ENCODE measurements at places on chromosomes 1 and 21.

- DNase-seq, result no peak
Measured at GRCh38 chr1:11053758-11054137, 6.1 kb downstream of the SRM start.

DNA sequence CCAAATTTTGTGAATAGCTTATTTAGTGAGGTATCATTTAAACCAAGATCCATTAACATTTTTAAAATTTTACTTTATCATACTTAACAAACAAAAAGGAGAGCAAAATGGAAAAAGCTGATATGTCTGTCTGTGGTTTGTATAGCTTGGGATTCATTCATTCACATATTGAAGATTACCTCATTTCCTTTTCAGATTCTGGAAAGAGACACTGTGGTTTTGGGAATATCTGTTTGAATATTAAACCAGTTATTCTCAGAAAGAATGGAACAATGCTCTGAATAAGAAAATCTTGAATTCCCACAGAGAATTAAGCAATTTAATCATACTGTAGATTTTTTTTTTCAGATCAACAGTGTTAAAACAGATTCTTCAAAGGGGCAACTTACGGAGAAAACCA lies 93.8 kb upstream of the PRDX6 start:
- DNase-seq, result no peak

GRCh38 chr1:177255411-177255810 lies 84.7 kb downstream of the BRINP2 start:
- no peak for DNase-seq

- DNase-seq, result no peak
Measured at GRCh38 chr1:24491577-24492360, 10.9 kb upstream of the RCAN3 start.

GRCh38 chr21:32994305-32994704 lies 31.4 kb upstream of the OLIG2 start:
- DNase-seq, result peak; percentile 18

DNA sequence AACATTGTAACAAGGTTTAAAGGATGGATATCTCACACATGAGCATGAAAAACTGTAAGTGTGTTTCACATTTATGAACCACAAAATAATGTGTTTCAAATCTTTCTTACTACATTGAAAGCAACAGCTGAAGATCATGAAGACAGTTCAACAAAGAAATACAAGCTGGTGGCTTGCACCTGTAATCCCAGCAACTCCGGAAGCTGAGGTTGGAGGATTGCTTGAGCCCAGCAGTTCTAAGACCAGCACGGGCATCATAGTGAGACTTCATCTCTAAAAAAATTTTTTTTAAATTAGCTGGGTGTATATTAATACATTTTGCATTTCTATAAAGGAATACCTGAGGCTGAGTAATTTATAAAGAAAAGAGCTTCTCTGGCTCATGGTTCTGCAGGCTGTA lies 27.1 kb upstream of the C1orf198 start:
- no peak for DNase-seq

DNA sequence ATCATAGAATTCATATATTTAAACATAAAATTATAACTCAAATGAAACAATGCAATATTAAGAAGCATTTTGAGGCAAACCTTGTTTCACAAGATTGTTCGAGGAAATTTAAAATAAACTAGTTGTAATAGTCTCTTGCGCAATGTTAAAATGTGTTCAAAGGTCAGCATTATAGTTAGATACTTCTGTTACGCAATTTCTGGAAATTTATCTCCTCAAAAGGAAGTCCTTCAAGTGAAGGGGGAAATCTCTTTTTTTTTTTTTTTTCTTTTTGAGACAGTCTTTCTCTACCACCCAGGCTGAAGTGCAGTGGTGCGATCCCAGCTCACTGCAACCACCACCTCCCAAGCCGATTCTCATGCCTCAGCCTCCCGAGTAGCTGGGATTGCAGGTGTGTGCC lies 52.1 kb downstream of the FMO4 start:
- DNase-seq, result no peak

GRCh38 chr1:32333251-32333963 lies 2.6 kb downstream of the MARCKSL1 start:
- no peak for DNase-seq

DNA sequence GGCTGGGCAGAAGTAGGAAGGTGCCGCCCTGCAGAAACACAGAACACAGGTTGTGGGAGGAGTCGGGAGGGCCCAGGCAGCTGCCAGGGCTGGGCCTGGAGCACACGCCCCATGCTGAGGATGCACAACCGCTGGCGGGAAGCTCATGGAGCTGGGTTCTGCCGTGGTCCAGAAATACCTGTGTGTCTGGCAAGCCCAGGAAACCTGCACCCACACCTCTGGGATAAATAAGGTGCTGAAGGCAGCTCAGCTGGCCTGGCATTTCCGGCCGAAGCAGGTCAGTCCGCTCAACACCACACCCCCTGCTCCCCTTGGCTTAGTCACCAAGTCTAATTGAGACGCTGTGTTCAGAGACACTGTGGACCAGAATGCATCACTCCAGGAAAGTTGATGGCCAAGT lies 32.1 kb downstream of the CTNNBIP1 start:
- DNase-seq, result no peak

DNA sequence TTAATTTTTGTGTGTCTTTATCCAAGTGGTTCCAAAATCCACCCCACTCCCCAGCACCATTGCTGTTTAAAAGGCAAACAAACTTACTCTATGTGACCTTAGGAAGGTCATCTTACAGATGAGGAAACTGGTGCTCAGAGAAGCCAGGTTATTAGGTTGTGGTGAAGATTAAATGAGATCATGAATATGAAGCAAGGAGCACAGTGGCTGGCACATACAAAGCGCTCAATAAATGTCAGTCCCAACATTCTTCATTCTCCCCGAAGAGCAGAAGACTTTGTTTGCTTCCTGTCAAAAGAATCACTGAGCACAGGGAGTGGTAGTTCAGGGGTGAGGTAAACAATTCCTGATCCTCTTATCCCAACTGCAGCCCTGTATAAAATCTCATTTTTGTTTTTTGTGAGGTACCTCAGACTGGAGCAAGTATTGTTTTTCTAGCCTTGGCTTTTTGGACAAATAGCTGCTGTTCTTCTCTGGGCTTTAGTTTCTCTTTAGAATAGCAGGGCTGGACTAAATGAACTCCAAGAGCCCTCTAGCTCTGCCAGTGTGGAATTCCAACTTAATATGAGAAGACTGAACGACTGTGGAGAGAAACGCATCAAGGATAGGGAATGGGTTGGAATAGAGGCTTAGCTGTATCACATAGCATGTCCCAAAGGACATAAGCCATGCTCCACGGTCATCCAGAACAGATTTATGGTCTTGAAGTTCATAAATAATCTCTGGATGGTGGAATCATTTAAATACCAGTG lies 455.3 kb upstream of the USP24 start:
- DNase-seq, result no peak

DNA sequence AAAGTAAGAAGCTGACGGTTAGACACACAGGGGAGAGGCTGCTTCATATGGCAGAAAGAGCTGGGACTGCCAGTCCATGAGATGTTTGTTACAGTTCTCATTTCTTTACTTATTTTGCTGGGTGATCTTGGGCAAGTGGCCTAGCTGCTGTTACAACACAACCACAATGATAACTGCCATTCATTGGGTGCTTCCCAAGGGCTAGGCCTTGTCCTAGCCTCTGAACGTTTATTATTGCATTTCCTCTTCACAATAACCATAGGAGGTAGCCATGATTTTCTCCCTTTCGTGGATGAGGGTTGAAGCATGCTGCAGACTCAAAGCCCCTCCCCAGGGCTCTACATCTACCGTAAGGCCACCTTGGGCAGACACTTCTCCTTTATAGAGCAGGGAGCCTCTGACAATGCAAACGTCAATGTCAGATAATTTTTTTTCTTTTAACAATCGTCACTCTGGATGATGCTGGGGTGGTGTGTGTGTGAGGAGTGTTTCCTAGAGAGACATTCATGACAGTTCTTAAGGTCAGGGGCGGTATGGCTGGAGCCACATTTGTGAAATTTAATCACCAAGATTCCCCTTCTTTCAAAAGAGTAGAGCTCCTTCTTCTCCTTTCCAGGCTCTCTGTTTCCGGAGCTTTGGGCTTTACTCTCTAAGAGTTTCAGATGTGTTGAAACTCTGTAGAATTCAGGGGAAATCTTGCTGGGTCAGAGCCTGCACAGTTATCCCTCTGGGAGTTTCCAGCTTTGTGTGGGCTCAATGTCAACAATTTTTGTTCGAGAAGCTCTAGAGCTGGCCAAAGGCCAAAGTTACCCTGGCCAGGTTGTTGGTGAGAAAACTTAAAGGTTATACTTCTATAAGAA lies 138.5 kb upstream of the SGIP1 start:
- no peak for DNase-seq

- peak; percentile 38 for DNase-seq
Measured at GRCh38 chr21:26116456-26117011, 54.0 kb downstream of the APP start.

GRCh38 chr1:156121457-156121856 lies 6.9 kb downstream of the LMNA start:
- DNase-seq, result no peak

DNA sequence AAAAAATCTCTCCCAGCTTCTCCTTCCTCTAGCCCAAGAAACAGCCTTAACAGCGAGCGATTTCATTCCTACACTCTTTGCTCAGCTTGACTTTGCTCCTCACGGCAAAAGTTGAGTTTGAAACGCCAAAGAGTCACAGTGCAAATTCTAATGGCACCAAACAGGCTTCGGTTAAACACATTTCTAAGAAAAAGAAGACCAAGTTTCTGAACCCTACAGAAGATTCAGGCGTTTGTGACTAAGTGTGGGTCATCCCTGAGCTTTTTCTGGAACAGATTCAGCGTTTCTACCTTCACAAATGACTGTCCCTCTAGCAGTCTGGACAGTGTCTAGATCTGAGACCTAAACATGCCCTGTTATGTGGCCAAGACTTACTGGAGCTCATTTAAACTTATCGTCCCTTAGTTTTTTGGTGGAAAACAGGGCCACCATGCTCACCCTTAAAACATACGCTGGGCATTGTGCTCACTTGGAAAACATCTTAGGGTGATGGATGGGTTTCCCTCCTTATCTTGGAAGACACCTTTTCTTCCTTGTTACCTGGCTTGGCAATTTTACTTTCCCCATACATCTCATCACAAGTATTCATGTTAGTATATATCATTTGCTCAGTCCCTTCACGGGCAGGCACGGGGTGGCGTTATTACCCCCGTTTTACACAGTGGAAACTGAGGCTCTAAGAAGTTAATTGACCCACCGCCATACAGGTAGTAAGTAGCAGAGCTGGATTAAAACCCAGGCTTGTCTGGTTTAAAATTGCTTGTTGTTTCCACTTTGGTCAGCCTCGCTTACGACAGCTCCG lies 1.0 kb downstream of the C1orf198 start:
- peak; percentile 98 for DNase-seq

DNA sequence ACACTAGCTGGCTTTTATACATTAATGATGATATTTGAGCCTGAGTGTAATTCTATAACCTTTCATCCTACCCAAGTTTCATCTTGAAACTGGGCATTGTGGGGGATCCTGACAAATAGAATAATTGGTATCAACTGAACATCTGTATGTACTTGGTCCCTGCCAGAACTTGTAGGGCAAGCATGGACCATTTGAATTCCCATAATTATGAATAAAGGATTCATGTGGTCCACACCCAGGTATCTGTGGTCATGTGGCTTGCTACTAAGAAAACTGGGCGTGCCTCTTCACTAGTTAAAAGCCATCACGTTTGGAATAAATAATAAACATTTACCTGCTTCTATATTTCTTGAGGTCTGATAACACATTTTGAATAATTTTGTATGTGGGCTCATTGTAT lies 20.6 kb upstream of the VTCN1 start:
- no peak for DNase-seq

DNA sequence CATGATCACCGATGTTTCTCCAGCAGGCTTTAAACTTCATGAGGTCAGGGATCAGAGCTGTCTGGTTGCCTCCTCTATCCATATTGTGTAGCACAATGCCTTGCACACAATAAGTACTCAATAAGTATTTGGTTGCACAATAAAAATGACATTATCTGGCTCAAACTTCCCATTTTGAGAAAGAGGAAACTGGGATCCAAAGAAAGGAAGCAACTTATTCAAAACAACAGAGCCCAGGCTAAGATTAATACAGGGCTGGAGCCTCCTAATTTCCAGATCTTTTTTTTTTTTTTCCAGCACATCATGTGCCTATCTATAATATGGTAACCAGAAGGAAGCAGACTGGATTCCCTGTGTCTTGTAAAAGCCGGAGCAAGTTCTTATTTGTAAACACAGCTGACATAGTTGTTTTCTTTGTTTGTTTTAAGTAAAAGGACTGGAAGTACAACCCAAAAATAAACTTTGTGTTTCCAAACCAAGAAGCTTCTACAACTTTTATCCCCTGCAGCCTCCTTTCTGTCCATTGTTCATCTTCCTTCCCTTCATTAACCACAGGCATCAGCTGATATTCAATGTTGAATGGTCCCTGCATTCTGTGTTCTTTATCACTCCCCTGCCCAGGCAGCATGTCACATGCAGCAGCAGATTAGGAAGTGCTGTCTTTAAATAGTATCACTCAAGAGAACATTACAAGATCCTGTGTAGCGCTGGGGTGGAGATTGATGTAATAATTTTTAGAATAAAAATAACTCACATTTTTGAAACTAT lies 71.2 kb upstream of the HOOK1 start:
- DNase-seq, result no peak

DNA sequence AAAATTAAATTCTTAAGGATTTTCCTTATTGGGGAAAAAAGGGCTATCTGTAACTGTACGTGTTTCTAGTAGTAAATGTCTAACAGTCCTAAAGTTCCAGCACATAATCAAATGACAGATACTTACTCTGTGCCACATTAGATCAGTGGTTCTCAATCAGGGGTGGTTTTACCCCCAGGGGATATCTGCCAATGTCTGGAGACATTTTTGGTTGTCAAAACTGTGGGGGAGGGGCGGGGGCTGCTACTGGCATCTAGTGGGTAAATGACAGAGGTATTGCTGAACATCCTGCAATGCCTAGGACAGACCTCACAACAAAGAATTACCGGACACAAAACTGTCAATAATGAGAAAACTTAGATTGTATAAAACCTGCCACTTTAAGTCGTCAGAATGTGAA lies 33.4 kb upstream of the PTPRC start:
- DNase-seq, result no peak

DNA sequence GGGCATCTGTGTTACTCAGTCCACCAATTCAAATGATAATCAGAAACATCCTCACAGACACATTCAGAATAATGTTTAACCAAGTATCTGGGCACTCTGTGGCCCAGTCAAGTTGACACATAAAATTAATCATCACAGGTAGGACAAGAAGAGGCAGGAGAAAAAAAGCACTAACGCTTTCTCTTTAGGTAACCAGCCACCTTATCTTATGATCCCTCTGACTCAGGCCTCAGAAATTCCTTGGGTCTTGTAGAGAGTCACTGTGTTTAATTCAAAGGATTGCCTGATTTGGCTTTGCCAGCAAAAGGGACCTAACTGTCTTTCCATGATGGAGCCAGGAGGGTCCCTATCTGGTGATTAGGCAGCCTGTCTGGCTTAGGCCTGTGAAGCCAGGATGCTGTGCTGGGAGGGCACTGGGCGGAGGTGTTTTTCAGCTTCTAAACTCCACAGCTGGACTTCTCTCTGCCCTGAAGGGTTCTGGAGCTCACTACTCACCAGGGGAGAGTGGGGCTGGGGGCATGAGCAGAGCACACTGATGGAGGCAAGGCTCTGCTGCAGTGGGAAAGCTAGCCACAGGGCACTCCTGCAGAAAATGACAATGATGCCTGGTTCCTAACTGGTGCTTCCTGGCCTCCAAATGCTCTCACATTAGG lies 36.4 kb upstream of the STUM start:
- no peak for DNase-seq

GRCh38 chr1:36321119-36321951 lies 2.1 kb downstream of the EVA1B start:
- DNase-seq, result no peak

Data from NCI-H1694 (cell line).